ENCODE measurements at places on chromosomes 1 and 21. TPM values are rescaled to one million over a fixed set of nuclear protein-coding genes. Genes with fewer than 3 reads are reported as not detected.

Gene TADA1
- total RNA-seq, result 10.5 TPM

Gene GBP3
- 7.6 TPM for total RNA-seq

Gene TRIM17
- 1.9 TPM for total RNA-seq

Gene PPOX
- 44.9 TPM for total RNA-seq

Gene MEX3A
- 0.21 TPM for total RNA-seq

Gene GNAT2
- total RNA-seq, result 0.32 TPM

Gene MAB21L3
- total RNA-seq, result not detected

Gene RGSL1
- not detected for total RNA-seq

Gene PIK3C2B
- total RNA-seq, result 67.6 TPM

Gene RIPPLY3
- 0.17 TPM for total RNA-seq

Gene NMNAT2
- not detected for total RNA-seq

Gene FCAMR
- total RNA-seq, result not detected

Gene CYP4A11
- total RNA-seq, result not detected

Gene ETV3L
- not detected for total RNA-seq

Gene C1orf94
- not detected for total RNA-seq

Gene SLC27A3
- 9.8 TPM for total RNA-seq

Gene RGS4
- total RNA-seq, result not detected

Gene SFN
- 4.7 TPM for total RNA-seq

Gene GUCA2B
- not detected for total RNA-seq

Gene DRAXIN
- total RNA-seq, result 0.13 TPM

Measured in activated T-helper 17 cell treated with anti-CD3 and anti-CD28 coated beads, Interleukin-2, amount 50 U/mL, for 72 hours (primary cell).